ENCODE measurements at places on chromosomes 2 and 18.
A peak's percentile ranks its signal among the peaks of the same experiment; 100 is the strongest.

DNA sequence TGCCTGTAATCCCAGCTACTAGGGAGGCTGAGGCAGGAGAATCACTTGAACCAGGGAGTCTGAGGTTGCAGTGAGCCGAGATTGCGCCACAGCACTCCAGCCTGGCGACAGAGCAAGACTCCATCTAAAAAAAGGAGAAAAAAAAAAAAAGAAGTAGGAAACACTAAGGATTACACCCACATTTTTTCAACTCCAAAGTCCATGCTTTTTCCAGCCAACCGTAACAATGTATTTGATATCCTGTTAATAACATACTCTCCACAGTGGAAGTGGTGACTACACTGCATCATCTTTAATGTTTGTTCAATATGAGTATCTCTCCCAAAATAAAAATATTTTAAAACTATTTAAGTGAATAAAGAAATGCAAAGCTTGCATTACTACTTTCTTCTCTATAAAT lies 481.6 kb upstream of the ACVR2A start:
- DNase-seq: no peak

DNA sequence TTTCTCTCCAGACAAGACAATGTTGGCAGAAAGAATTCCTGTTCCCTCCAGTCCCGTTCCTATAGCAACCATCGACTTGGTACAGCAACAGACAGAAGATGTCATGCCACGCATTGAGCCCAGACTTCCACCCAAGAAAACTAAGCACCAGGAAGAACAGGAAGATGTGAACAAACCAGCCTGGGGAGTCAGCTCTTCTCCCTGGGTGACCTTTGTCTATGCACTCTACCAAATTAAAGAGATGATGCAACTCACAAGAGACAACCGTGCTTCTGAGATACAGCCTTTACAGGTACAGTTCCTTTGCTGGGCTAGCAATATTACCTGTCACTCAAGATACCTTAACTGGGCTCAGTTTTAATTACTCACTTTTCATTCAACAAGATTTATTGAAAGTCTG lies 37.1 kb downstream of the NEMP2 start:
- no peak for DNase-seq

- no peak for DNase-seq
These were observed 57.9 kb downstream of the INO80D start for GRCh38 chr2:206028101-206028500.

DNA sequence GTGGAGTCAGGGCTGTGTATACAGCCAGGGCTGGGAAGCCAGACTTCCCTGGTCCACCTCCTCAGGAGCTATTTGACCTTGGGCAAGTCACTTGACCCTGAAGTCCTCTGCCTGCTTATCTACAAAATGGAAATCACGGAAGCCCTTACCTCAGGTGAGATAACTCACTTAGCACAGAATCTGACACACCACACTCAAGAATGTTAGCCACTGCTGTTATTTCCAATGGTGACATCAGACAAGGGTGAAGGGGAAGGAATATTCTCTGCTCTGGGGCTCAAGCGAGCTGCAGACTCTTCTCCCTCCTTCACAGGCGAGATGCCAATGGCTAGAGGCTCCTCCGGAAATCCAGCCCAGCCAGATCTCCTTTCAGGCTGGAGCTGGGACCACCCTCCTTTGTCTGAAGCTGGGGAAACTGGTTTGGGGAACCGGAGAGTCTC lies 189.6 kb downstream of the HAUS1 start:
- DNase-seq: no peak

- no peak for DNase-seq
These were observed 190.0 kb upstream of the KYNU start for GRCh38 chr2:142687509-142687908.

GRCh38 chr2:199307461-199307860 lies 150.3 kb downstream of the SATB2 start:
- DNase-seq: no peak

DNA sequence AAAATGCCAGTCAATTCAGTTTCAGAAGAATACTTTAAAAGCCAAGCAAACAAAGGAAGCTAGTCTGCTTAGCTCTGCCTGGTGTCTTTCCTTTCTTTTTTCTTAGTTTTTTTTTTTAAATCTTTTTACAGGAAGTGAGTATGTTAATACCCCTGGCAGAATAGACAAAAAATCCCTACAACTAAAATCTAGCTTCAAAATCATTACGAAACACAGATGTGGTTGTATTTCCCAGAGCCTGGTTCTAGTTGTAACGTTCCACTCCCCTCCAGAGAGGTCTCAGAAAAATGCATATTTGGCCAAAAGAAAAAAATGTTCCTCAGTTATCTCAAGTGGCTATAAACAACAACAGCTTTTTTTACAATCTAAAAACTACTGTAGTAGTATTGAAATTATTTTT lies 202.1 kb upstream of the RND3 start:
- DNase-seq: no peak

- no peak for DNase-seq
These were observed 64.6 kb upstream of the SH3BP4 start for GRCh38 chr2:234887195-234887594.

DNA sequence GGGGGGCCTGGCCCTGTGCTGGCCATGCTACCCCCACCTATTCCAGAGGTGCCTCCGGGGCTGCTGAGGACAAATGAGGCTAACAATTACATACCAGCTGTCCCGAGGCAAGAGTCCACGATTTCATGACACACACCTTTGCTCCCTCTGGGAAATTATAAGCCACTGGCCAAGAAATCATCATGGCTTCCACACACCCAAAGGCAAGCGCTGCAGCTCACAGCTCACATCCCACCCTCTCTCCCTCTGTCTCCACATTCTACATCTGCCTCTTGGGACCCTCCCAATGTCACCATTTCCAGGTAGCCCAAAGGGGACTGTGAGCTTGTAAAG lies 134.4 kb downstream of the HDAC4 start:
- no peak for DNase-seq

DNA sequence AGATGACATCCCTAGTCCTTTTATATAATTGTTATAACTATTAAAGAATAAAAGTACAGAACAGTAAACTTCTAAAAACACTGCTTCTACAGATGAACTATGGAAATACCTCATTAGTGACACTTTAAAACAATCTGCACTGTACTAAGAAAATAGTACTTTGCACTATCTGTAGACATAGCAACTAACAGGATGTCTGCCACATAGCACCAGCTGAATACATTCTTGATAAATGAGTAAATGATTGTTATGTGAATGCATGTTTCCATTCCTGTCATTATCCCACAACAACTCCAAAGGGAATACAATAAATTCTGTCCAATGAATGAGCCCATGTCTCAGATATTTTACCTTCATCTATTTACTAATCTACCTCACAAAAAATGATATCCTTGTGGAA lies 115.3 kb upstream of the SLC35G4 start:
- DNase-seq: no peak

GRCh38 chr2:42775186-42775585 lies 11.3 kb upstream of the OXER1 start:
- DNase-seq: no peak

GRCh38 chr2:172200495-172201085 lies 97.9 kb upstream of the DLX2 start:
- no peak for DNase-seq

- DNase-seq: no peak
These were observed 106.7 kb upstream of the KLHL14 start for GRCh38 chr18:32879497-32879896.

GRCh38 chr2:133326652-133327397 lies 241.4 kb downstream of the NCKAP5 start:
- no peak for DNase-seq

DNA sequence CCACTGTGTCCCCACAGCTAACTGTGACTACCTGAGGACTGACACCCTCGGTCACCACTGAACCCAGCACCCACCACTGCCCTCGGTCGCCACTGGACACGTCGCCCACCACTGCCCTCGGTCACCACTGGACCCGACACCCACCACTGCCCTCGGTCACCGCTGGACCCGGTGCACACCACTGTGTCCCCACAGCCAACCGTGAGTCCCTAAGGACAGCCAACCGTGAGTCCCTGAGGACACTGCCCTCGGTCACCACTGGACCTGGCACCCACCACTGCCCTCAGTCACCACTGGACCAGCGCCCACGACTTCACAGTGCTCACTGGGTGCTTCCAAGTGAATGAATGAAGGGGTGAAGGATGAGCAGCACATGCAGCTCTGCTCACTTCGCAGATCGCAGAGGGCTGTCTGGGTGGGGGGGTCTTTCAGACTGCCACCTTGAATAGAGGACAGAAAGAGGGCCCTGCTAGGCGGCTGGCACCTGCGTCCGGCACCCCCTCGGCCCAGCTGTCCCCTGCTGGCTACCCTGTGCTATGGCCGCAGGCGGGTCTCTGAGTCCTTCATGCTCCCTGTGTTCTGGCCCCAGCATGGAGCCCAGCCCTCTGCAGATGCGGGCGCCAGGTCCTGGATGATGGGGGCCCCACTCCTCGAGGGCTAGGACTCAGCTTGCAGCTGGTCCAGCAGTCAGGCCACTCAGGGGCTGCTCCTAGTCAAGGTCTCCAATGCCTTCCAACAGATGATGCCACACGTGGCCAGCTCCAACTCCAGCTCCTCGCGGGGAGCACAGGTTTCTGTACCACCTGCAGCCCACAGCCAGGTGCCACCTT lies 51.4 kb upstream of the GPC1 start:
- DNase-seq: no peak

DNA sequence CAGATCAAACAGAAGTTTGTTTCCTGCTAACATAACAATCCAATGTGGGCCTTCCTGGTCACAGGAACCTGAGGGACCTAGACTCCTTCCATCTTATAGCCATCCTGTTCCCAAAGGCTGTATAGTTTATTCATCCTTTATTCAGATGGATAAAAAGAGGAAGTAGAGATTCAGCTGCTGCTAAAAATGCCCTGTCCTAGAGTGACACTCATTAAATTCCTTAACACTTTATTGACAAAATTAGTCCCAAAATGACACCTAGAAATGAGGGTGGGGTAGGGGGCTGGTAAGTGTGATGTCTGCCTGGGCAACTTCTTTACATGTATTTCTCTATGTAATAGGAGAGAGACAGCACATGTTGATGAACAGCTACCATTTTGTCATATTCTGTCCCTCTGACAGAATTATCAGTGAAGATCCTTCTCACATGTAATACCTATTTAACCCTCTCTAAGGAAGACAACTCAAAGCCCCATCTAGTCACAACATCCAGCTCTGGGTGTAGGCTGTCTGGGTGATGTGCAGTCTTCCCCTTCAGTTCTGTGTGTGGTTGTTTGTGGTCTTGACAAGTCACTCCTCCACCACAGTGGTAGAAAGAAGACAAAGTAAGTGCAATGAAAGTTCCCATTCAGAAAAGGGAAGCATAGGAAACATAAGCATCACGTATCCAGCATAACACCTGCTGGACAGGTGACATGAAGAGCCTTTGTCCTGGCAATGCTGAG lies 253.9 kb upstream of the CNTNAP5 start:
- no peak for DNase-seq

DNA sequence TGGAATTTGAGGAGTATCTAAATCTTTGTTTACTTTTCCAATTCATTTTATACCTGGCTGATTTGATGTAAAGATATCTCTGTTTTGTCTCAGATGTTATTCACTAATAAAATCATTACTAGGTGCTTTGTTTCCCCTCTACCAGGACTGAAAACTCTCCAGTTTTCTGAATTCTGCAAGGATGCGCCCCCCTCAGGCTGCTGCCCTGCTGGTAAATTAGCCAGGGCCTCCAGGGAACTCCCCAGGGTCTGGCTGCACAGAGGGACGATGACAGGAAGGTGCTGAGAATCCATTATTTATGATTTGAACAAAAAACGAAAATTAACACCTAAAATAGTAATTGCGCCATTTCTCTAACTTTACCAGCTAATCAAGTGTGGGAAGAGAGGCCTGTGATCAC lies 541.2 kb upstream of the POU3F3 start:
- DNase-seq: no peak

- peak; percentile 69 for DNase-seq
These were observed 107.9 kb downstream of the CABLES1 start for GRCh38 chr18:23243178-23243577.

GRCh38 chr2:173997269-173997668 lies 32.1 kb upstream of the SP3 start:
- DNase-seq: no peak
